Progenitor cell of endocrine pancreas (in vitro differentiated cells): ENCODE measurements at places on chromosomes 4 and X. TPM values are rescaled to one million over a fixed set of nuclear protein-coding genes. Genes with fewer than 3 reads are reported as not detected.

Gene MID1
- 29.7 and 32.5 TPM in 2 replicates for total RNA-seq

DNA sequence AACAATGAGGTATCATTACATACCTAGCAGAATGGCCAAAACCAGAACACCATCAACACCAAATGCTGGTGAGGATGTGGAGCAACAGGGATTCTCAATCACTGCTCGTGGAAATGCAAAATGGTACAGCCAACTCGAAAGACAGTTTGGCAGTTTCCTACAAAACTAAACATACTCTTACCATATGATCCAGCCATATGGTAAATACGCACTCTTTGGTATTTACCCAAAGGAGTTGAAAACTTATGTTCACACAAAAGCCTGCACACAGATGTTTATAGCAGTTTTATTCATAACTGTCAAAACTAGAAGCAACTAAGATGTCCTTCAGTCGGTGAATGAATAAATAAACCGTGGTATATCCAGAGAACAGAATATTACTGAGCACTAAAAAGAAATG is 7.8 kb downstream of the CASP3 start:
- H3K36me3 ChIP-seq: peaks cover 17% of the 10 kb centered on the region
- peaks cover 4% of the 10 kb centered on the region for H3K4me1 ChIP-seq
- no peak overlapping the region for H3K4me3 ChIP-seq
- DNase-seq: no peak

DNA sequence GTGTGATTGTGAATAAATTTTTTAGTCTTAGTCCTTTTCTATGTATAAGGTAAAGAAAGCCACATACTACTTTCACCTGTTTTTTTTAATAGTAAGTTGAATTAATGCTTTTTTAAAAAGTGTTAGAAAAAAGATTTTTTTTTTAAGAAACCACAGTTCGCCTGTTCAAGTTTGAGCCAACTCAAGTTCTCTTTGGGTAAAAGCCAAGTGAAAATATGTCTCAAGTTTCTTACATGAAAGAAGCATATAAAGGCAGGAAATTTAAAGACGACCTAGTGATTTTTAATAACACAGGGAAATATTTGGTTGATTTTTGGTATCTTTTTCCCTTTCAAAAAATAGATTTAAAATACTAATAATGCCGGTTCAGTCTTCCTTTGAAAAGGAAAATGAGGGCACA is 369.9 kb upstream of the NR3C2 start:
- no peaks in the 10 kb centered on the region for H3K36me3 ChIP-seq
- H3K27me3 ChIP-seq: peaks cover 3% of the 10 kb centered on the region
- H3K4me3 ChIP-seq: no peak overlapping the region
- no peaks in the 10 kb centered on the region for H3K4me1 ChIP-seq

DNA sequence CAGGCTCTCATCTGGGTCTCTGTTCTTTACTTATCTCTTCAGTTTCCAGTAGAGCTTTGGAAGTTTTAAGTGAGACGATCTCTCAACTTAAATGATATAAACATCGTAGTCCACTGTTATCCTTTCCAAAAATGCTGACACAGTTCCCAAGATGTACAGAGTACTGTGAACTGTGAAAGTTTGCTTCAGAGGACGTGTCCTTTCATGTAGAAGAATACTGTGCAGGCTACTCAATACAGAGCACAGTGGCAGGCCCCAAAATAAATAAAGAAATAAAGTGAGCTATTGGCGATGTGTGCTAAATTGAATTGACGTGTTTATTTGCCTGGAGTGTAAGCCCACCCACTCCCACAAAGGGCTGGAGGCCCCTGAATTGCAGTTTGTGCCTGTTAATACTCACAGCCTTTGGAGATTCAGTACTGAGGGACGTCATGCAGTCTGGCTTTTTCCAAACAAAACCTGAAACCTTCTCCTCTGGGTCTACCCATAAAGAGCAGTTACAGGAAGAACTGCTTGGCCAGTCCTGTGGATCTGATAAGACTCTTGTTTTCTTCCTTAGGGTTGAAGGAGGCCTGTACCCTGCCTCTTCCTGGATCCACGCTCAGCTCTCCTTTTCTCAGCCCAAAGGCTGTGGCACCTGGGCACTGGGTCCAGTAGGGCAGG is 66.1 kb downstream of the SOWAHB start:
- no peak overlapping the region for H3K4me3 ChIP-seq
- DNase-seq: no peak
- peaks cover 26% of the 10 kb centered on the region for H3K4me1 ChIP-seq
- no peaks in the 10 kb centered on the region for H3K27me3 ChIP-seq
- H3K36me3 ChIP-seq: no peaks in the 10 kb centered on the region

DNA sequence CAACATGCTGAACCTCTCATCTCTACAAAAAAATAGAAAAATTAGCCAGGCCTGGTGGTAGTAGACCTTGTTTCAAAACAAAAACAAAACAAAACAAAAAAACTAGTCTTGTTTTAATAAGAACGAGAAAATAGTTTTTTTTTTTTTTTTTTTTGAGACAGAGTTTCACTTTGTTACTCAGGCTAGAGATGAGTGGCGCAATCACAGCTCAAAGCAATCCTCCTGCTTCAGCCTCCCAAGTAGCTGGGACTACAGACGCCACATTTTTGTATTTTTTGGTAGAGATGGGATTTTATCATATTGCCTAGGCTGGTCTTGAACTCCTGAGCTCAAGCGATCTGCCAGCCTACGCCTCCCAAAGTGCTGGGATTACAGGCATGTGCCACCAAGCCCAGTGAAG is 47.7 kb upstream of the UGDH start:
- no peak overlapping the region for H3K4me3 ChIP-seq
- no peak for DNase-seq
- no peak overlapping the region for H3K27ac ChIP-seq

- no peak overlapping the region for H3K4me3 ChIP-seq
- H3K27ac ChIP-seq: peak overlapping the region; percentile 62
- no peaks in the 10 kb centered on the region for H3K27me3 ChIP-seq
- H3K4me1 ChIP-seq: peaks cover 4% of the 10 kb centered on the region
Observed at GRCh38 chrX:16215660-16216059, 48.4 kb downstream of the MAGEB17 start.

DNA sequence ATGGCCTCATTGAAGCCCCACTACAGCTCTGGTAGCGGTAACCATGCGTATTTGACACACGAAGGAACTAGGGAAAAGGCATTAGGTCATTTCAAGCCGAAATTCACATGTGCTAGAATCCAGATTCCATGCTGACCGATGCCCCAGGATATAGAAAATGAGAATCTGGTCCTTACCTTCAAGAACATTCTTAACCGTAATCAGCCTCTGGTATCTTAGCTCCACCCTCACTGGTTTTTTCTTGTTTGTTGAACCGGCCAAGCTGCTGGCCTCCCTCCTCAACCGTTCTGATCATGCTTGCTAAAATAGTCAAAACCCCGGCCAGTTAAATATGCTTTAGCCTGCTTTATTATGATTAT is 876 bp downstream of the HPRT1 start:
- peaks cover 9% of the 10 kb centered on the region for H3K4me1 ChIP-seq
- no peaks in the 10 kb centered on the region for H3K36me3 ChIP-seq
- no peak overlapping the region for H3K27ac ChIP-seq
- DNase-seq: no peak

DNA sequence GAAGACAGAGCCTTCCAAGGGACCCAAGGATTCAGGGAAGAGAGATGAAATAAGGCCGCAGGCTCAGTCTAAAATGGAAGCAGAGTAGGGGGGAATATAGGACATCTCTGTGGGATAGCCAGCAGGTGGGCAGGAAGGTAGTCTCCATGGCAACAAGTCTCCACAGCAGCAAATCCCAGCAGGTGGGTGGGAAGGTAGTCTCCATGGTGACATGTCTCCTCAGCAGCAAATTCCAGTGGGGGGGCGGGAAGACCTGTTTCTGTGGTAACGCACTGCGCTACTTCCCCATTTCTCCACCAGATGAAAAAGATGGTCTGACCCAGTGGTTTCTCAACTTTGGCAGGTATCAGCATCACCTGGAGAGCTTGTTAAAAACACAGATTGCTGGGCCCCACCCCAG is 18.3 kb downstream of the NLGN3 start:
- H3K27me3 ChIP-seq: no peaks in the 10 kb centered on the region
- no peaks in the 10 kb centered on the region for H3K4me1 ChIP-seq
- peaks cover 1% of the 10 kb centered on the region for H3K36me3 ChIP-seq
- H3K4me3 ChIP-seq: no peak overlapping the region
- no peak overlapping the region for H3K27ac ChIP-seq

Gene PGM2
- total RNA-seq: 25.9 and 31.9 TPM in 2 replicates

GRCh38 chr4:79362626-79363025 is 36.8 kb upstream of the NAA11 start:
- DNase-seq: no peak
- no peaks in the 10 kb centered on the region for H3K27me3 ChIP-seq
- no peak overlapping the region for H3K27ac ChIP-seq
- H3K36me3 ChIP-seq: no peaks in the 10 kb centered on the region
- H3K4me3 ChIP-seq: no peak overlapping the region

Gene PAGE2B
- total RNA-seq: not detected in 2 replicates

DNA sequence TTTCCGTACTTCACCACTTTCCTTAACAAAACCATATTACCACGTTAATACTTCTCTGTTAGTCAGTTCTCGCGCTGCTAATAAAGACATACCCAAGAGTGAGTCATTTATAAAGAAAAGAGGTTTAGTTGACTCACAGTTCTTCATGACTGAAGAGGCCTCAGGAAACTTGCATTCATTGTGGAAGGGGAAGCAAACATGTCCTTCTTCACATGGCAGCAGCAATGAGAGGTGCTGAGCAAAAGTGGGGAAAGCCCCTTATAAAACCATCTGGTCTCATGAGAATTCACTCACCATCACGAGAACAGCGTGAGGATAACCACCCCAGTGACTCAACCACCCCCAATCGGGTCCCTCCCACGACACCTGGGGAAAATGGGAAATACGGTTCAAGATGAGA is 289.8 kb upstream of the CLNK start:
- H3K36me3 ChIP-seq: no peaks in the 10 kb centered on the region
- no peak overlapping the region for H3K27ac ChIP-seq
- no peak for DNase-seq
- peaks cover 10% of the 10 kb centered on the region for H3K4me1 ChIP-seq

- no peak overlapping the region for H3K27ac ChIP-seq
- no peaks in the 10 kb centered on the region for H3K27me3 ChIP-seq
- H3K4me1 ChIP-seq: no peaks in the 10 kb centered on the region
Observed at GRCh38 chr4:115688961-115689360, 575.5 kb upstream of the NDST4 start.
